ENCODE measurements at places on chromosomes 5 and 9. TPM values are rescaled to one million over a fixed set of nuclear protein-coding genes. Genes with fewer than 3 reads are reported as not detected.

- no peak for DNase-seq
These were observed 32.4 kb downstream of the MYO10 start for GRCh38 chr5:16903480-16904300.

INSL4 gene
- not detected for polyA plus RNA-seq

- DNase-seq: no peak
These were observed 70.6 kb upstream of the ZNF622 start for GRCh38 chr5:16536246-16536645.

- DNase-seq: no peak
These were observed 286.9 kb upstream of the CLINT1 start for GRCh38 chr5:158145827-158146226.

TCOF1 gene
- 36.4 TPM for polyA plus RNA-seq

DNA sequence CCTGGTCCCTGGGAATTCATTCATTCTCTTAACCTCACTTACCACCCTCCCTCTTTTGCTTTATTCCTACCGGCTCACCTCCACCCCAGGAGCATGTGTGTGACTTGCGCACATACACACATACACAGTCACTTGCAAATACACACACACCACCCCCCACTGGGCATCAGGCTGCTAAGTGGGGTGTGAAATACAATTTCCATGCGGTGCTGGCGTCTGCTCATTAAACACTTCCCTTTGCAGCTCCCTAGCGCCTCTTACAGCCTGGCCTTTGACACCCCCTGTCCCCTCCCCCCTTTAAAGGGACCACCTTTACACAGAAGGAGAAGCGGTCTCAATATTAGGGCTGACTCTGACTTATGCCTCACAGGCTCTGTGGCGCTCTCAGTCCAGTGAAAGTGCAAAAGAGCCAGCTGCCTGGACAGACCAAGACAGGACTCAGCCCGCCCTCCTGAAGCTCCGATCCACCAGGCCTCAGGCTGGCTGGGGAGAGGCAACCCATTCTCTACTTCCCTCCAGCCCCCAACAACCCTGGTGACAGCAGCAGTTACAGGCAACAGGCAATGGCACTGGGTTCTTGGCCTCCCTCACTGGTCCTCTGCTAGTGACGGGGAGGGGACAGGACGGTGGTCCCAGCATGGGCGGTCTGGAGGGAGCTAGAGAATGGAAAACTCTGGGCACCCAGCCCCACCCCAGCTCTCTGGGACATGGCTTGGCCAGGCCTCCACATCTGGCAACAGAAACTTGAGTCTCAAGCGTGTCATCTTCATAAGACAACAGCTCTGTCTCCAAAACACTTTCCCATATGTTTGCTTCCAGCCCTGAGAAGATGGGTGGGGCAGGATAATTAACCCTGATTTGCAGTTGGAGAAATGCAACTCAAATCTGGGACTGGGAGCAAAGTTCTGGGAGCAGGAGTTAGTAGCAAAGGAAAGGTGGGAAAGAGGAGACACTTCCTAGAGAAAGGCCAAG lies 12.0 kb downstream of the ENHO start:
- DNase-seq: no peak

GAS1 gene
- 47.7 TPM for polyA plus RNA-seq

- no peak for DNase-seq
These were observed 1.7 kb downstream of the GFM2 start for GRCh38 chr5:74765201-74765600.

GRCh38 chr5:90308787-90309585 lies 100.6 kb downstream of the CETN3 start:
- DNase-seq: no peak

HK3 gene
- polyA plus RNA-seq: 0.72 TPM

DNA sequence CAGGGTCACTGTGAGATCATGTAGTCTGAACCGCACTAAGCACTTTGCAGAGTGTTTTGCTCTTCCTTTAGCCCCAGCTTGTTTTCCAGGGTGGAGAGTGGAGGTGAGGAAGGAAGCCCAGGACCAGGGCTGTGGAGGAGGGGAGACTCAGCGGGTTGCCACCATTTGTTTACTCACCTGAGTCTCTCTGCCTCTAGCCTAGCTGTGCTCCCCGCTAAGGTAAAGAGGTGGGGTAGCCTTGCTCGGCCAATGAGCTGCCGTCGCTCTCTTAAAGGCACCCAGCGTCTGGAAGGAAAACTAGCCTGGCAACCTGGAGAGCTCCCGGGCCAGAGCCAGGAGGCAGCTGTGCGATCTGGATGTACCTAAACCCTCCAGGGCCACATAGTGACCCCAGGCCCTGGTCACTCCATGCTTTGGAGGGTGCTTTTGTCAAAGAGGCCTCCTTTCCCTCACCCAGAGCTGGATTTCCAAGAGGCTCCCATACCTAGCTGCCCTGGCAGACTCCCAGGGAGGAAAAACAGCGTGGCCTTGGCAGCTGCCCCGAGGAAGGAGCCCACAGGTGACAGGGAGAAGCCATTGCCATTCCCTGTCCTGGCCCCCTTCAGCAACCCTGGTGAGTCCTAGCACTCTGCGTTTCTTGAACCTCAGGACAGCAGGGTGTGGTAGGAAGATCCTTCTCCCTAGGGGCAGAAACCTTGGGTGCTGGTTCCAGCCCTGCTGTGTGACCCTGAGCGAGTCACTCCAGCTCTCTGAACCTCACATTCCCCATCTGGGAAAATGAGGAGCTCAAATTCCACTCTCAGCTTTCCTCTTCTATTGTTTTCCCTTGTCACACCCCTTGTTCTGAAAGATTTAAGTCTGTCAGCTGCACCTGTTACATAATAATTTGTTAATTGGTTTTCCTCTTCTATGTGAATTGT lies 42.4 kb upstream of the LARP1 start:
- DNase-seq: no peak

DNA sequence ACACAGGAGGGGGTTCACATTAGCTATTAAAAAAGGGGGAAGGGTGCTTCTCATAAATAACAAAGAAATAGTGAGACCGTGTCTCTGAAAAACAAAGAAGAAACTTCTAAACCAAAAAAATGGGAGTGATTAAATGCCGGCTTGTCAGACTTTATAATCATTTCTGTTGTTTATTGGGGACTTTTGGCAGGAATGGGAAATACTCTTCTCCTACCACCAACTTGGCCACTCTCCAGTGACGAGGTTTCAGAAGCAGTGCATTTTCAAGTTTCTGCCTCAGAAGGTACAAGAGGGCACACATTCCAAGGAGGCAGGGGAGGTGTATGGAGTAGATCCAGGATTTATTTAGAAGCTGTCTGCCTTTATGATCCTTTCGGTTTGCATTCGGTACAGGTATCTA lies 46.2 kb downstream of the LIX1 start:
- no peak for DNase-seq

GRCh38 chr5:150022158-150022531 lies 21.6 kb downstream of the HMGXB3 start:
- DNase-seq: no peak

DNA sequence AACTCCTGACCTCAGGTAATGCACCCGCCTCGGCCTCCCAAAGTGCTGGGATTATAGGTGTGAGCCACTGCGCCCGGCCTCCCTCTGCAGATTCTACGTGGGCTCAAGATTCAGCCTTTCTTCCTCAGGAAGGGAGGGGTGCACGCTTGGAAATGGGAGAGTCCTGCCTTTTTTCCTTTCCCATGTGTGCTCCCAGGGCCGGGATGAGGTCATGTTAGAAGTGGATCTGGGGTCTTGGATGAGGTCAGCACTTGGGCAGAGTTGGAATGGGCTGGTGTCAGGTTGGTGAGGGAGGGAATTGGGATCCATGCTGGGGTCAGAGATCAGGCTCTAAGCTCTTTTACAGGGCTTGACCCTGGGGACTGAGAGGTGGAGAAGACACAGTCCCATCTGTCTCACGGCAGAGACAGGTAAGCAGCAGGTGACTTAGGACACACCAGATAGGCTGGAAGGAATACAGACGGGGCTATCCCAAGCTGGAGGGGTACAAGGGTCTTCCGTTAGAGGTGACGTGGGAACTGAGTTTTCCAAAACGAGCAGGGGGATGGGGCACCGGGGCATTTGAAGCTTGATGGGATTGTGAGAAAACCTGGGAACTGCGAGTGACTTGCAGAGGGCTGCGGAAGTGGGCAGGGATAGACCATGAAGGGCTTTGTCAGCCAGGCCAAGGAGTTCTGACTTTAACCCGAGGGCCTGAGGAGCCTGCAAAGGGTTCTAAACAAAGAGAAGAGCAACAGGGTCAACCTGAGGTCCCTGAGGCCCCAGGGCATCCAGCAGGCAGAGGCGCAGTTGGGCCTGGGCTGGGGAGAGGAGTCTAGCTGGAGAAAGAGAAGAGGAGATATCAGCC lies 1.8 kb upstream of the AQP7 start:
- no peak for DNase-seq

TNC gene
- 463 TPM for polyA plus RNA-seq

DNA sequence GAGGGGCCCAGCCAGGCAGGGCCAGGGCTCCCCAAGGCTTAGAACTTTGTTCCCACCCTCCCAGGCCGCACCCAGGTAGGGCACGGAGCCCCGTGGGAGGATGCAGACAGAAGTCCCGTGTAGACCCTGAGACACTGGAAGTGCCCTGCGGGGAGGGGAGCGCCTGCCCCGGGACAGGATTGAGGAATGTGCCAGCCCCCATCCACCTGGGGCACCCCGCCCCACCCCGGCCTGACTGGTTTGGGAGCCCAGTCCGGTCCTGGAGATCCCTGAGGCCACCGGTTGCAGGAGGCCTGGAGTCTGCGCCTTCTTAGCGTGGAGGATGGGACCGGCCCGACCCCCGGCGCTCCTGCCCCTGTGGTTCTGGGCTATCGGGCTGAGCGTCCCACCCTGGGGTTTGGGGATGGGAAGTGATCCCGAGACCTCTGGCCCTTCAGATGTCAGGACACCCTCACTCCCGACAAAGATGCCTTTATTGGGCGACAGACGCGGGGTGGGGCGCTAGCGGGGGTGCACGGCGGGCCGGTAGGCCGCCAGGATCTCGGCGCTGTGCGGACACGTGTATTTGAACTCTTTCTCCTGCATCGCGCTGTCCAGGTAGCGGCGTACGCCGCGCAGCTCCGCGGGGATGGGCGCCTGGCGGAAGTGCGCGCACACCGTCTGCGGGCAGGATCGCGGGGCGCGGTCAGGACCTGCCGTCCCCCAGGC lies 2.0 kb downstream of the CLIC3 start:
- DNase-seq: no peak

DNA sequence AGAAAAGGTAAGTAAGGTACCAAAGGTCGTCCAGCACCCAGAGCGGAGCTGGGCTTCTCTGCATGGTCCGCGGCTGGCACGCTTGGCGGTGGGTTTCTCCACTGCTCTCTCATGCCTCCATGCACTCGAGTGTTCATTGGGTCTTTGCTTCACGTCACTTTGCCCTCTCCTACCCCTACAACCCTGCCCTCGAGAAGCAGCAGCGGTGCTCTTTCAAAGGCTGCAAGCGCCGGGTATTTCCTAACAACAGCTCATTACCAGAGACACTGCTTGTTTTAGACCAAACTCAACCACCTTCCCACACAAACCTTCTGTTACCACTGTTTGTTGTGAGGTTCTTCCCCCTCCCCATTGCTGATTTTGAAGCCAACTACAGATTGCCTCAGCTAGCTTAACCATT lies 21.5 kb upstream of the ZBTB34 start:
- DNase-seq: no peak

- DNase-seq: no peak
These were observed 123.9 kb downstream of the FBXL17 start for GRCh38 chr5:108257996-108258395.

DNA sequence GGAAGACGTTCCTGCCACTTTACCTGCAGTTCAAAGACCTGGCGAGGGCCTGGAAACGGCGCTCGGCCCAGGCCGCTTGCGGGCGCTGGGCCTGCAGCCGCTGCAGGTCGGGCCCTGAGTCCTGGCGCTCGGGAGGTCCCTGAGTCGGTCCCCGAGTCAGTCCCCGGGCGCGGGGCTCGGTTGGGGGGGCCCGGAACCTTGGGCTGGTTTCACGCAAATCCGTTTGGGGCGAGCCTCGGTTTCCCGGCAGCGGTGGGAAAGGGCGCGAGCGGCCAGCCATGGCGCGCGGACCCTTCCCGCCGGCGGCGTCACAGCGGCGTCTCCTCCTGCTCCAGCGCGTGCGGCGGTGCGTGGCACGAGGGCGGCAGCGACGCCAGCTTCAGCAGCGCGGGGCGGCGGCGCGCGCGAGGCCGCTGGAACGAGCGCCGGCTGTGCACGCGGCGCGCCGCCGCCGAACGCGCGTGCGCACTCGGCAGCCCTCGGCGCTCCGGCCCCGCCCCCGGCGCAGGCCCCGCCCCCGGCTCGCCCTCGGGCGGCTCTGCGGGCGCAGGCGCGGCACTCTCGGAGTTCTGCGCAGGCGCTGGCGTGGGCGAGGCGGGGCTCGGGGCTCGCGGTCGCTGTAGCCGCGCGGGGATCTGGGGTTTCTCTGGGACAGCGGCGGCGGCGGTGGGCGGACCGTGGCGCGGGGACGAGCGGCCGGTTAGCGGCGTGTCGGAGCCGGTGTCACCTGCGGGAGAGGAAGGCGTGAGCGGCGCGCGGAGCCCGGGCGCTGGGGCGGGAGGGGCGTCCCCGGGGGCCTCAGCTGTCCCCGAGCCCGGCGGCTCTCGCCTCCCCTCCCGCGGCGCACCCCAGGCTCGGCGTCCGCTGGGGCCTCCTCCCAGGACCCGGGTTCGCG lies 29.9 kb downstream of the EXOC3 start:
- no peak for DNase-seq

DNA sequence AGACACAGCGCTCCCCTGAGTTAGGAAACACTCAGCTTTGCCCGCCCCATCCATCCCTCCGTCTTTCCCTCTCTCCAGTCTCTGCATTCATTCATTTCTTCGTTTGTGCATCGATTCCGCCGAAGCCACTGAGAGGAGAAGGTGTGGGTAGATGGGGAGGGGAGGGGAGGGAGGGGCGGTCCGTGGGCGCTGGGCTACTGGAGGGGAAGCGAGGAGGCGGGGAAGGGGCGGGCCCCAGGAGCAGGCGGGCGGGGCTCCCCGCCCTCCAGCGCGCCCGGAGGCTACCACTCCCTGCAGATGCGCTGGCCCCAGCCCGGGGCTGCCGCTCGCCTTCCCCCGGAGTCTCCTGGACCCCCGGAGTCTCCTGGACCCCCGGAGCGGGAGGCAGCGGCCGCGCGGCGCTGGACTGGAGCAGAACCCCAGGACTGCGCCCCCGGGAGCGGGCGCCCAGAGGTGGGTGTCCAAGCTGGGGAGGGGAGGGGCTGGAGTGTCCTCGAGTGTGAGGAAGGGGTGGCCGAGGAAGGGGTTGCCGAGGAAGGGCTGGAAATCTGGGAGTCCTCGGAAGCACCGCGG lies 159.5 kb downstream of the C9orf152 start:
- no peak for DNase-seq
